ENCODE measurements at places on chromosomes 11 and 22.

GRCh38 chr11:41935241-41935640 is 475.8 kb upstream of the LRRC4C start:
- no peaks in the 10 kb centered on the region for H3K36me3 ChIP-seq
- H3K4me1 ChIP-seq: no peaks in the 10 kb centered on the region
- DNase-seq: no peak
- H3K4me3 ChIP-seq: no peak overlapping the region
- H3K27me3 ChIP-seq: no peaks in the 10 kb centered on the region

- DNase-seq: peak; percentile 10
- peaks cover 15% of the 10 kb centered on the region for H3K4me1 ChIP-seq
- H3K36me3 ChIP-seq: no peaks in the 10 kb centered on the region
- H3K4me3 ChIP-seq: no peak overlapping the region
- H3K27me3 ChIP-seq: no peaks in the 10 kb centered on the region
- no peak overlapping the region for H3K27ac ChIP-seq
Measured at GRCh38 chr11:34948696-34949095, 32.3 kb downstream of the PDHX start.

DNA sequence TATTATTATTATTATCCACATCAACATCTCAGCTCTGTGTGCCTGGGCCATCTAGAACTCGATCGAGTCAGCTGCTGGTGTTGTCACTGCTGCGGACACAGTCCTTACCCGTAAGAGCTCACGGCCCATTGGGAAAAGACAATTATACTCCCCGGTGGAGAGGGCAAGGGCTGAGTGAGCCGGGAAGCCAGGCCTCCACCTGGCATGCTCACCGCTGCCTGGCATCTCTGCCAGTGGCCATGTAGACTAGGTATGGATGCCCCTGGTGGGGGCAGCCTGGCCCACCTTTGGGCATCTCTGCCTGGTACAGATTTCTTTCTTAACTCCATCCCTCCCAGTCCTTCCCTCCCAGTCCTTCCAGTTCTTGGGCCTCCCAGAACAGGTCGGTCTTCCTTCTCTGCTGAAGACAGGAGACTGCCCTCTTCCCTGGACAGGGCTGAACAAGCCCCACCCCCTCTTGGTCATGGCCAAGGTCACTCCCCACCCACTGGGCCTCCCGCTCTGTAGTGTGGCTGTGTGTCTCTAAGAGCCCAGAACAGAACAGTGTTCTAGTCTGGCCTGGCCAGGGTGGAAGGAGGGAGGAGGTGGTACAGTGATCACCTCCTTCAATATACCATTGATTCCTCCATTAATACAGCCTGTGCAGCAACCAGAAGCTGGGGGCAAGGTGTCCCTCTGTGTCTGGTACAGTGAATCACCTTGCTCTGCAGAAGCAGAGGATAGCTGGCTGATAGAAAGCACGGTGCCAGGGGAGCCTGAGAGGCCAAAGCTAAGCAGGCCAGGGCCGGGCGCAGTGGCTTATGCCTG is 57.7 kb downstream of the FLRT1 start:
- H3K27ac ChIP-seq: no peak overlapping the region
- no peak overlapping the region for H3K4me3 ChIP-seq
- H3K4me1 ChIP-seq: peaks cover 26% of the 10 kb centered on the region

GRCh38 chr11:12319988-12320387 is 57.4 kb upstream of the PARVA start:
- H3K27ac ChIP-seq: no peak overlapping the region
- H3K27me3 ChIP-seq: no peaks in the 10 kb centered on the region
- no peaks in the 10 kb centered on the region for H3K4me1 ChIP-seq
- DNase-seq: no peak

GRCh38 chr11:66547662-66548009 is 933 bp downstream of the ACTN3 start:
- no peak overlapping the region for H3K4me3 ChIP-seq
- H3K4me1 ChIP-seq: peaks cover 21% of the 10 kb centered on the region
- H3K36me3 ChIP-seq: no peaks in the 10 kb centered on the region
- H3K27me3 ChIP-seq: no peaks in the 10 kb centered on the region

- H3K4me3 ChIP-seq: no peak overlapping the region
- peak; percentile 55 for DNase-seq
- H3K36me3 ChIP-seq: no peaks in the 10 kb centered on the region
- H3K4me1 ChIP-seq: no peaks in the 10 kb centered on the region
Measured at GRCh38 chr22:22666307-22667091, 22.1 kb downstream of the GGTLC2 start.

DNA sequence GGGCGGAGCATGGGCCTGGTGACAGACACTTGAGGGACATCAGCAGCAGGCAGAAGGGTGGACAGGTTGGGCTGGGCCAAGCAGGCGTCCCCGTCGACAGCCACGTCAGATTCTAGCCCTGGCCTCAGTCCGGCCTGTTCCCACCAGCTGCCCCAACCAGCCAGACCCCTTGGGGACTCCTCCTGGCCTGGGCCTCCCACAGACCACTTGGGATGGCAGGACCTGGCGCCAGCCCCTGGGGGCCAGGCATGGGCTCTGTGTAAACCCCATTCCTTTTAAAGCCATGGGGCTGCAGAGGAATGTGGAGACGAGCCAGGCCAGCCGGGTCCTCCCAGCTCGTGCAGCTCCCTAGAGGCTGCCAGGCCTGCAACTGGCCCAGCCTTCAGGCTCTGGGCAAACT is 4.7 kb upstream of the SUSD2 start:
- peaks cover 3% of the 10 kb centered on the region for H3K4me1 ChIP-seq
- no peak overlapping the region for H3K4me3 ChIP-seq

GRCh38 chr11:64247729-64248531 is 1.2 kb upstream of the PPP1R14B start:
- H3K4me3 ChIP-seq: no peak overlapping the region
- no peak overlapping the region for H3K27ac ChIP-seq
- DNase-seq: no peak

- no peaks in the 10 kb centered on the region for H3K4me1 ChIP-seq
- no peaks in the 10 kb centered on the region for H3K27me3 ChIP-seq
- H3K36me3 ChIP-seq: no peaks in the 10 kb centered on the region
- no peak for DNase-seq
Measured at GRCh38 chr22:41932353-41932752, 5.7 kb upstream of the TNFRSF13C start.

DNA sequence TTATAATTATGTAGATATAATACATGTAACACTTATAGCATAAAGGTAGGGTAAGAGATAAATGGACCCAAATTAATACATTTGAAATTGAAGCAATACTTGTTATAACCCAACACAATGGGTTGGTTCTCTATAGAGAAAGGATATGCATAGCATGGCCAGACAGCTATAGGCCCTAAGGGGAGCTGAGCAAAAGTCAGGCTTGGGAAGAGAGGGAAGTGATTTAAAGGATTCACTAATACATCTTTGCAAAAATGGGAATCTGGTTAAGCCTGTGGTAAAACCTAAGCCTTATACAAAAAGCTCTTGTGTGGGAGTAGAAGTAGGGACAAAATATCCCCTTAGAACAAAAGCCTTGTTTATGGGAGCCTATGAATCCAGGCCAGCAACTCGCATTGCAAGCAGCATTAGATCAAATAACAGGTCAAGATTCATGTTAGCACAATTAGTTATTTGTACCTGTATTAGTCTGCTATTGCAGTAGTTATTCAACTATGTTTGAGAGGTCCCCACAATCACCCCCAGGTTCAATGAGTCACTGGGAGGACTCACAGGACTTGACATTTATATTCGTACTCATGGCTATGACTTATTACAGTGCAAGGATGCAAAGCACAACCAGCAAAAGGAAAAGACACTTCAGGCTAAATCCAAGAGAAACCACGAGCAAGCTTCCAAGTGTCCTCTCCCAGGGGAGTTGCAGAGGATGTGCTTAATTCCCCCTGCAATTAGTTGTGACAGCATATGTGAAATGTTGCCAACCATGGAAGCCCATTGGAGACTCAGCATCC is 144.7 kb upstream of the LMO1 start:
- H3K27me3 ChIP-seq: no peaks in the 10 kb centered on the region
- no peak for DNase-seq
- no peak overlapping the region for H3K27ac ChIP-seq
